ENCODE measurements at places on chromosomes 3 and 15.

GRCh38 chr15:68991723-68992122 lies 22.8 kb upstream of the NOX5 start:
- H3K36me3 ChIP-seq: no peaks in the 10 kb centered on the region
- H3K4me3 ChIP-seq: no peak overlapping the region
- peak; percentile 44 for DNase-seq

- H3K4me3 ChIP-seq: no peak overlapping the region
- no peak overlapping the region for H3K27ac ChIP-seq
- peaks cover 27% of the 10 kb centered on the region for H3K4me1 ChIP-seq
- no peak for DNase-seq
- no peaks in the 10 kb centered on the region for H3K27me3 ChIP-seq
Observed at GRCh38 chr3:30297112-30297511, 309.3 kb upstream of the TGFBR2 start.

GRCh38 chr3:47245271-47245670 lies 37.3 kb downstream of the KIF9 start:
- H3K4me3 ChIP-seq: no peak overlapping the region
- H3K27ac ChIP-seq: no peak overlapping the region
- H3K4me1 ChIP-seq: no peaks in the 10 kb centered on the region
- H3K27me3 ChIP-seq: no peaks in the 10 kb centered on the region

DNA sequence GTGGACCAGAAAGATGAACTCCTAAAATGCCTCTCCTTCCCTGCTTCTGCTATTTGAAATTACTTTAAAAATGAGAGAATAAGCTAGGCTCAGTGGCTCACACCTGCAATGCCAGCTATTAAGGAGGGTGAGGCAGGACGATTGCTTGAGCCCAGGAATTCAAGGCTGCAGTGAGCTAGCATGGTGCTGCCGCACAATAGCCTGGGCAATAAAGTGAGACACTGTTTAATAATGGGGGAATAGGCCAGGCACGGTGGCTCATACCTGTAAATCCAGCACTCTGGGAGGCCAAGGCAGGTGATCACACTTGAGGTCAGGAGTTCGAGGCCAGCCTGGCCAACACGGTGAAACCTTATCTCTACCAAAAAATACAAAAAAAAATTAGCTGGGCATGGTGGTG lies 271.1 kb downstream of the FOXP1 start:
- H3K36me3 ChIP-seq: peaks cover 3% of the 10 kb centered on the region
- H3K27ac ChIP-seq: no peak overlapping the region
- no peak overlapping the region for H3K4me3 ChIP-seq
- DNase-seq: no peak

DNA sequence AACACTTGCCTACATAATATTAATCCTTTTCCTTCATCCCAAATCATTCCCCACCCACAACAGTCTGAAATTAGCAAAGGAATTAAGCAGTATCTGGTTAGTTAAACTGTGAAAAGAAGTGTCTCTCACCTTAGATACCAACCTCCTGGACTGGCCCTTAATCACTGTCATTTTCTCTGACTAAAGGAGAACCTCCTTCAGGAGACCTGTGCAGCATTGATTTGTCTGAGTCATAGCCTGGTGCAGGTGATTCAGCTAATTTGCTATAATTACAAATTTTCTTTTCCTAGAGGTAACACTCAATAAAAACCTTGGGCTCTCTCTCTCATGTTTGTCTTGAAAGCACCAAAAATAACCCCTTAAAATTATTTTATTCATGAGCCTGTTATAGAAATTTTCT lies 279.8 kb upstream of the SEMA6D start:
- H3K27me3 ChIP-seq: no peaks in the 10 kb centered on the region
- no peak for DNase-seq
- peaks cover 25% of the 10 kb centered on the region for H3K4me1 ChIP-seq
- no peaks in the 10 kb centered on the region for H3K36me3 ChIP-seq

GRCh38 chr3:62607287-62608029 lies 234.1 kb upstream of the FEZF2 start:
- H3K36me3 ChIP-seq: no peaks in the 10 kb centered on the region
- DNase-seq: no peak
- no peak overlapping the region for H3K4me3 ChIP-seq
- no peaks in the 10 kb centered on the region for H3K27me3 ChIP-seq

DNA sequence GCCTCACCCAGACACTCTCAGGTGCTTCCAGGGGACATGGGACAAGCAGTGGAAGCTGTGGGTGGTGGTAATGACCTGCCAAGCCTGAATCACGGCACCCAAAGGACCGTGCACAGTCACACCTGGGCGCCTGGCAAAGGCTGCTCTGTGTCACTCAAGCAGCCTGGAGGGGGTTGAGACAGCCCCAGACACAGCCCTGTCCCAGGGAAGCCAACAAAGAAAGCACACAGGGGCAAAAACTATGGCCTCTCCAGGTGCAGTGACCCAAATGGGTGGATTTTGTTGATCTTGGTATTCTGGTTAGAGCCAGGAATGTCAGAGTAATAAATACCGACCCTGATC lies 15.0 kb upstream of the OCA2 start:
- no peaks in the 10 kb centered on the region for H3K27me3 ChIP-seq
- peaks cover 5% of the 10 kb centered on the region for H3K4me1 ChIP-seq
- DNase-seq: no peak
- H3K36me3 ChIP-seq: peaks cover 48% of the 10 kb centered on the region
- H3K27ac ChIP-seq: no peak overlapping the region

DNA sequence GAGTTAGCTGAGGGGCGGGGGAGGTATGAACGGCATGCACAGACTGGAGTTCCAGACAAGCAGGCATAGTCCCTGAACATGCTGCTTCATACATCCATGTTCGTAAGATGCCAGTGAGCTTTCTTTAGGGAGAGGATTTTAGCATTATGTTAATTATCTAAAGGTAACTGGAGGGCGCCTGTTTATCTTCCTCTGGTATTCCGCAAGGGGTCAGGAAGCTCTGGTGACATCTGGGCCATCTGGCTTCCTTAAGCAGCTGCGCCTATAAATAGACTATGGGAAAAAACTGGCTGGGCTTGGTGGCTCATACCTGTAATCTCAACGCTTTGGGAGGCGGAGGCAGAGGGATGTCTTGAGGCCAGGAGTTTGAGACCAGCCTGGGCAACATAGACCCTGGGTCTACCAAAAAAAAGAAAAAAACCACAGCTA lies 1.5 kb upstream of the FBXO22 start:
- peak overlapping the region; percentile 63 for H3K4me3 ChIP-seq
- H3K36me3 ChIP-seq: peaks cover 19% of the 10 kb centered on the region
- no peaks in the 10 kb centered on the region for H3K27me3 ChIP-seq
- peak overlapping the region; percentile 76 for H3K27ac ChIP-seq
- no peak for DNase-seq

DNA sequence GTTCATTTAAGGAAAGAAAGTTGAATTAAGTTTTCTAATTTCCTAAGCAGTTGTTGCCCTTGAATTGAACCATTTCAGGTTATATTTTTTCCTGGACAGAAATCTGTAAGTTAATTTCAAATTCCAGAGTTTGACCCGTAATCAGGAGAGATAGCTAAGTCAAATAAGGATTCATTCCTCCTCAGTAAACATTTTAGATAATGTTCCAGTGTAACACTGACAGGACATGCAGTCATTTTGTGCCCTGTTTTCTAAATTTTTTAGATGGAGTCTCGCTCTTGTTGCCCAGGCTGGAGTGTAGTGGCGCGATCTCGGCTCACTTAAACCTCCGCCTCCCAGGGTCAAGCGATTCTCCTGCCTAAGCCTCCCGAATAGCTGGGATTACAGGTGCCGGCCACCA lies 371.7 kb downstream of the DIPK2A start:
- no peaks in the 10 kb centered on the region for H3K36me3 ChIP-seq
- H3K27me3 ChIP-seq: no peaks in the 10 kb centered on the region
- no peak overlapping the region for H3K4me3 ChIP-seq
- no peak for DNase-seq
- no peaks in the 10 kb centered on the region for H3K4me1 ChIP-seq
- H3K27ac ChIP-seq: no peak overlapping the region

GRCh38 chr3:9216736-9217135 lies 32.7 kb downstream of the SRGAP3 start:
- H3K4me1 ChIP-seq: peaks cover 8% of the 10 kb centered on the region
- no peak for DNase-seq
- H3K27ac ChIP-seq: no peak overlapping the region
- H3K36me3 ChIP-seq: no peaks in the 10 kb centered on the region
- H3K4me3 ChIP-seq: no peak overlapping the region

DNA sequence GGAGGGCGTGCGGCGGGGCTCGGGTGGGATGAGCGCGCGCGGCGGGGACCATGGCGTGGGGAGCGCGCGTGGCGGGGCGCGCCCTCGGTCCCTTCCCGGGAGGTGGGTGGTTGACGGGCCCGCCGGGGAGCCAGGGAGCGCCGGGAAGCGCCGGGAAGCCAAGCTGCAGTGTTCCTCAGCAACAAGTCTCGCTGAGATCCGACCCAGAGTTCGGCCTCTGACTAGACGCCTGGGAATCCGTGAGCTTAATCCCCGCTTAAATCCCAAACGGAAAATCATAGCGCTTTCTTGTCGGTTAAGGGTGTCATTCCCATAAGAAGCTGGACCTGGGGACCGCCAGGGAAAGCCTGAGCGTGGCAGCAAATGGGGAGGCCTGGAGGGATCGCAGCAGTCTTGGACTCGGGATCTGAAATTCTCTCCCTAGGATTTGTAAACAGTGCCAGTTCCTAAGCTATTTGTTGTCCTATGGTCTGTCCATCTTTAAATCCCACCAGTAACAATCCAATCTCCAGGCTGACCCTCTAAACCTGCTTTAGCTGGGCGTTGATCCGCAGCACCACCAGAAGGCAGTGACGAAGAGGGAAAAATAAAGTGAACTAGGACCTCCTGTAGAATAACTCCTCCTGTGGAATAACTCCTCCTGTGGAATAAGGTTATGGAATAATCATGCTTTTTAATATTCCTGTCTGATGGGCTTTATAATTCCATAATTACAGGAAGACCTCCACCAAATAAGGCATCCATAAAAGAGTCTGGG lies 570 bp upstream of the NEDD4 start:
- peaks cover 40% of the 10 kb centered on the region for H3K4me1 ChIP-seq
- DNase-seq: no peak
- H3K36me3 ChIP-seq: peaks cover 3% of the 10 kb centered on the region
- H3K4me3 ChIP-seq: peak overlapping the region; percentile 86

DNA sequence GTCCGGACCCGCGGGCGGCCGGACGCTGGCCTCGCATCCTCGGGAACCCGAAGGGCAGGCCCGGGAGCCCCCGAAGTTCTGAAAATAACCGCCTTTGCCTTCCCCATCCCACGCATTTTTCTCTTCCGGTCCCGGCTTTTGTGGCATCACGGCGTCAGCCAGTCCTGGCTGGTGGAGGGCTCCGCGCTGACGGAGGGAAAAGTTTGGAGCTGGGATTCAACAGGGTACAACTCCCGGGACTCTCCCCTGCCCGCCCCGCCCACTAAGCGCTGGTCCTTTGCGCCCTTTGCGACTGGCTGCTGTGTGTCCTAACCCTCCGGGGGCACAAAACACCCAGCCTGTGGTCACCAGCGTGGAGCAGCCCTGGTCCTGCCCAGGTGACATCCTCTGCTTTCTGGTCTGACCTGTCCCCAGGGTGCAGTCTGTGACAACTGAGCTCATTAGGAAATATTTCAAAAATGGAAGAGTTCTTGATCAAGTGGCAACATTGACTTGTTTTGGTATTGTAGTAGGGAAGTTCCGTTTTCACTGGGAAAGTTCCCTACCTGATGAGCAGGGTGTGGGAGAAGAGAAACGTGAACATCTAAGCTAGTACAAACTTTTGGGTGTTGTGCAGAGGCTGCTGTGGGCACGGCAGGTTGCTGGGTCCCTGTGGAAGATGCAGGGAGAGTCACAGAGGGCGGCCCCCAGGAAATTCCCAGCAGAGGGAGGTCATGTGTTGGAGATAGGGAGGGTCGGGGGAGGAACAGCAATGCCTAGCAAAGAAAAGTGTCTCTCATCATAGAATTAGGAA lies 775 bp downstream of the ARNT2 start:
- peaks cover 10% of the 10 kb centered on the region for H3K36me3 ChIP-seq
- peak overlapping the region; percentile 89 for H3K4me3 ChIP-seq
- no peaks in the 10 kb centered on the region for H3K27me3 ChIP-seq
- peak overlapping the region; percentile 67 for H3K27ac ChIP-seq
- no peak for DNase-seq

GRCh38 chr3:141057436-141057835 lies 6.3 kb downstream of the SPSB4 start:
- no peaks in the 10 kb centered on the region for H3K36me3 ChIP-seq
- no peak overlapping the region for H3K4me3 ChIP-seq
- no peak overlapping the region for H3K27ac ChIP-seq
- H3K4me1 ChIP-seq: peaks cover 12% of the 10 kb centered on the region
- H3K27me3 ChIP-seq: no peaks in the 10 kb centered on the region
- peak; percentile 66 for DNase-seq

- H3K4me1 ChIP-seq: no peaks in the 10 kb centered on the region
- H3K4me3 ChIP-seq: no peak overlapping the region
- H3K36me3 ChIP-seq: no peaks in the 10 kb centered on the region
- no peaks in the 10 kb centered on the region for H3K27me3 ChIP-seq
Observed at GRCh38 chr3:165466856-165467255, 270.7 kb upstream of the SLITRK3 start.

DNA sequence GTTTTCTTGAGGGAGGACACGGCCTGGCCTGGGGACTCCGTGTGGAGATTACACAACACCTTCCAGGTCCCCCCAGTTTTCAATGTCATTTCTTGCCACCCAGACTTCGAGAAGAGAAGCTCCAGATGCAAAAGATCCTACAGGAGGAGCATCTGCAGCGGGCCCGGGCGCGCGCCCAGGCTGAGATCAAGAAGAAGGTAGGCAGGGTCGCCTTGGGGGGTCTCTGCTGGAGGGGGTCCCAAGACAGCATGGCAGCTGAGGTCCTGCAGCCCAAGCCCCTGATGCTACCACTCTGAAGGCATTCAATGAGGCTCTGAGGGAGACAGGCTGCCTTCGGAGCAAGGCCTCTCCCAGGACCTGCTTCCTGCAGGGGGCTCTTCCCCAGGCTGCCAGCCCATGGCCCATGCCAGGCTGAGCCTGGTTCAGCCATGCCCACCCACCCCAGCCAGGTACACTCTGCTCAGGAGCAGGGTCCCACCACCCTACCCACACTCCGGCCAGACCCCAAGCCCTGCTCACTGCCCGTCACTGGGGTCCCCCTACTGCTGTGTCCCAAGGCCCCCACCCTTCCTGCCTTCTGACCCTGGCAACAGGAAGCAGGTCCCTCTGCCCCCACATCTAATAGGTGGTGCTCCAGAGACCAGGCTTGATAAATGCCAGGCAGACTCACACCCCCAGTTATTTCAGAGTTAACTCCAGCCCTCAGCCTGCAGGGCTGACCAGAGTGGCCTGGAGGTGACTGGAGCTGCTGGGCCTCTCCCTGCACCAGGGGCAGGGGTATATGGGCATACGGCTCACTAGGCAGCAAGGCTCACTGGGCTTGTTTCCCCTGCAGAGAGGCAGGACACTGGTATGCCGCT lies 40.0 kb downstream of the ZXDC start:
- H3K4me1 ChIP-seq: peaks cover 3% of the 10 kb centered on the region
- peaks cover 12% of the 10 kb centered on the region for H3K36me3 ChIP-seq
- H3K4me3 ChIP-seq: no peak overlapping the region
- no peaks in the 10 kb centered on the region for H3K27me3 ChIP-seq
- H3K27ac ChIP-seq: no peak overlapping the region

Data from osteocyte (in vitro differentiated cells).